ENCODE measurements at places on chromosomes 13 and 19.

GRCh38 chr13:46861959-46862358, 34.9 kb downstream of the HTR2A start:
- no peak for DNase-seq

- peak; percentile 76 for DNase-seq
Observed at GRCh38 chr19:39409208-39410016, 2.8 kb downstream of the ZFP36 start.

- no peak for DNase-seq
Observed at GRCh38 chr13:21133077-21133476, 43.3 kb downstream of the SKA3 start.

- DNase-seq: no peak
Observed at GRCh38 chr19:16098416-16098768, 13.3 kb upstream of the RAB8A start.

GRCh38 chr13:71875823-71876222, 8.8 kb upstream of the DACH1 start:
- no peak for DNase-seq

DNA sequence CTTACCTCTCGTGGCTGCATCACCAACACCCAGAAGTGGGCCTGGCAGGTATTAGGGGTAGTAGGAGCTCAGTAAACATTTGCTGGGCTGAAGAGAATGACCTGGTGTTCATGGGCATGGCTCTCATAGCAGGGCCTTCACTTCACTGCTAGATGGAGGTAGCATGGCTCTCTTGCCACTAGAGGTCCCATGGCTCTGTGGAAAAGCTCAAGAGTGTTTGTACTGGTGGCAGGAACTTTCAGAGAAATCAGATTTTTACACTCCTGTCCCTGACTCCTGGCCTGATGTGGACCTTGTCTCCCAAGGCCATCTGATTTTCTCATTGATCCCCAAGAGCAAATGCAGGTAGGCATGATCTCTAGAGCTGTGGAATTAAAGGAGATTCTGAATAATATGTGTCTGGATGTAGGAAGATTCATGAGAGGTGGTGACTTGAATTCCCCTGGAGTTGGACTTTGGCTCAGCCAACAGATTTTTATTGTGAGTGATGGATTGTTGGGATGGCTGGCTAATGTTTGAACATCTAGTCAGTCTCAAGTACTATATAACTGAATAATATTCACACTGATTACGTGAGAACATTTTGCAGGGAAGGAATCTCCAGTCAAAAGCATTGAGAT, 5.7 kb downstream of the ZNF574 start:
- no peak for DNase-seq

GRCh38 chr13:40390401-40390916, 276.0 kb downstream of the FOXO1 start:
- no peak for DNase-seq

All from activated naive CD4-positive, alpha-beta T cell treated with anti-CD3 and anti-CD28 coated beads, Interleukin-2, amount 50 U/mL, for 16 hours (primary cell).